Non-pigmented ciliary epithelial cell (primary cell): ENCODE measurements at places on chromosomes 12 and 14.

DNA sequence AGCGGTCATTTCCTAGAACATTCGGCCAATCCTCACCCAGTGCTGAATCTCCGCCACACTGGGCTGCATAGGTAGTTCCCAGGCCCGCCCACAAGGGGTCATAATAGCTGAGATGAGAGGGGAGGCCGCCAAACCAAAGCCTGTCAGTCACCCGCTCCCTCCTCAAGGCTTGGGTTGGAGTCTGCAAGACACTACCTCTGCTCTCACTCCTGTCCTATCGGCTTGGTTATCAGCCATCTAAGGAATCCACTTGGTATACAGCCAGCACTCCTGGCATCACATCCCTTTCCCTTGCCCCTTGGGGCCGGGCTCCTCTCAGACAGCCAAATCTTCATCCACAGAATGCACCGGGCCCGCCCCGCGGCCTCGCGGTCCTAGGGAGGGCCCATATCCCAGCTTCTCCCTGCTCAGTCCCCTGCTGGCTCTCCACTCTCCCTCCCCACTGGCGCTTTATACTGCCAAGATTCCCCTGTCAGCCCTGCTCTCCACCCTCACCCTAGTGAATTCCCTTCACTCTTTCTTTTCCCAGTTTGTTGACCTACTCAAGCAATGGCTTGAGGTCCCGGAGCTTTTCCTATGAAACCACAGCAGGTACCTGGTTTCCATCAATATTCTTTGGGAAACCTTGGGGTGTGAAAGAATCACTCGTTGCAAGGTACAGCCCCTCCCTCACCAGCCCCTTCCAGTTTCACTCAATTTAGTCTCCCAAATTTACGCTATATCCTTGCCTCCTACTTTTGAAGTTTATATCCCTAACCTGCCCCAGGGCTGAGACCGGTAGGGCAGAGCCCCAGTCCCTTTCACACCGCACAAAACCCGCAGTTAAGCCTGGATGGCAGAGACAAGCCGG lies 1.4 kb downstream of the IFFO1 start:
- DNase-seq: no peak

DNA sequence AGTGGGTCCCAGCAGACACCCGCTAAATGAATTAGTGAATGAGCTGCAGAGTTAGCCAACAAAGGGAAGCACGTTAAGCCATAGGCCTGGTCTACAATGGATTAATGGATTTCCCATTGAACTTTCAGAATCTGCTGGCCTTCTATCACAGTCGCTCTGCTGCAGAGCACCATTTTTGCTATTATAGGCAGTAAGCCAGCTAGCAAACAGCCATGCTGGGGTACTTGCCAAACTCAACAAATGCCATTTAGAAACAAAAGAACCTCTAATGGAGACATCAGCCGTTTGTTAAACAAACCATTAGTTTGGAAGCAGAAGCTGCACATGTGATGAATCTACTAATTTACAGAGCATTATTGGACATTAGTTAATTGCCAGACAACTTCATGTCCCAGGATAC lies 181.1 kb upstream of the STXBP6 start:
- no peak for DNase-seq

DNA sequence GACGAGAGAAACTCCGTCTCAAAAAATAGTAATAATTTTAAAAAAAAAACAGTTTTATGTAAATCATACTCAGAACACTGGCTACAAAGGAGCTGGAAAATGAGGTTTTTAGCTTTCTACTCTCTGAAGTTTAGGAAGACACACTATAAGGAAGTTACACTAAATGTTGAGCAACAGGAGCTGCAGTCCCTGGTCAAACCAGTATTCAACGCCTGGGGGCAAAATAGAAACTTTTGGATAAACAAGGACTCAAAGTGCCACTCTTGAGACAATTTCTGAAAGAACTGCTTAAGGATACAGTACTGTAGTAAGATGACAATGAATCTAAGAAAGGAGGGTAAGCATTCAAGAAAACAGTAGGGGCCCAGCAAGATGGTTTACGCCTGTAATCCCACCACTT lies 29.3 kb downstream of the ACTR6 start:
- no peak for DNase-seq

DNA sequence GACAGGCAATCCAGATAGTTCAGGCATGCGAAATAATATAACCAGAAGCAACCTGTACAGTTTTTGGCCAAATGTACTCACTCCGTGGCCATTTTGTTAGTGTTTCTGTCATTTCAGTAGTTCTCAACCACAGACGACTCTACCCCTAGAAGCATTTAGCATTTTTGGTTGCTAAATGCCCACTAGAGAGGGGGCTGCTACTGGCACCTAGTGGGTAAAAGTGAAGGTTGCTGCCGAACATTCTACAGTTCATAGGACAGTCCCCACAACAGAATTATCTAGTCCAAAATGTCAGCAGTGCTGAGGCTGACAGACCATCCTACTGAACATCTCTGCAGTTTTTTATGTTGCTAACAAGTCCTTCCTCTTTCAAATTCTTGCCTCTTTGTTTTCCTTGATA lies 107.4 kb downstream of the TSHR start:
- no peak for DNase-seq

GRCh38 chr12:47808574-47809365 lies 10.9 kb downstream of the HDAC7 start:
- DNase-seq: no peak

GRCh38 chr14:45553981-45554380 lies 301.0 kb upstream of the MIS18BP1 start:
- no peak for DNase-seq

- DNase-seq: no peak
Observed at GRCh38 chr14:28571636-28572035, 195.0 kb upstream of the FOXG1 start.

GRCh38 chr12:3753544-3754284 lies 805 bp upstream of the CRACR2A start:
- DNase-seq: no peak

GRCh38 chr12:20211981-20212421 lies 156.3 kb upstream of the PDE3A start:
- no peak for DNase-seq

DNA sequence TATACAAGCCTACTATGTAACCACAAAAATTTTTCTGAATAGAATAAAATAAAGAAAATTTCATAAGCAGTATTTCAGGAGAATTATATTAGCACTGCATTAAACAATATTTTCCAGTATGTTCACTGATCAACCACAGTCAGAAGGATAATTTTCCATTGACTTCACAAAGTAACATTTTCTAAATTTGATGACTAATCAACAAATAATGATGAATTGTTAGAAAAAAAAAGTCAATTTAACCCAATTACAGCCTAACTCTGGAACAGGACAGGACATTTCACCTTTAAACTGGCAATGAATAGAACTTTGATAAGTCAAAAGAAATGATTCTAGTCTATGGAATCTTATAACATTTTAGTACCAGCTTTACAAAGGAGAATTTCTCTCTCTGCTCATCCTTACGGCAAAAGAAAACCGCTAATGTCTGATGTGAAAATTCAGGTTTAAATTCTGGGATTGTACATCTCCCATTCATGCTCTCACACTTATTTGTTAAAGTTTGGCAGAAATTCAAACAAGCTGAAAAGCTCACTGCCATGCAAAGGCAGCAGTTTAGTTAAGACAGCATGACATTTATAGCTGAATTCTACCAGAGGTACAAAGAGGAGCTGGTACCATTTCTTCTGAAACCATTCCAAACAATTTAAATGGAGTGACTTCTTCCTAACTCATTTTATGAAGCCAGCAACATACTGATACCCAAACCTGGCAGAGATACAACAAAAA lies 84.5 kb downstream of the MDGA2 start:
- DNase-seq: no peak

DNA sequence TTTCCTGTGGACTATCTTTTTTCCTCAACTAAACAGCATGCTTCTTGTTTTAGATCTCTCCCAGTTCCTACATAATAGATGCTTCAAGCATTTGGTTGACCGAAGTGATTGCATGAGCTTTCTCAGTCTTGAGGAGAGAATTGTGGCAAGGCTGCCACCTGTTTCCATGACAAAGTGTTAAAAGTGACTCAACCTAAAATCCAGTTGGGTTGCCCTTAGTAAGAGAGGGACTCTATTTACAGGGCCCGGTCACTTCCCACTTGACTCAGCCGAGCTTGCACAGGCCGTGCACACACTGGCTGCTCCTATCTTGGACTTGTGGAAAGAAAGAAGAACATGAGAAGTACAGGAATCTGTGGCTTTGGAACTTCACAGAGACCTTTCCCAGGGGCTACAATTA lies 2.1 kb upstream of the B4GALNT3 start:
- no peak for DNase-seq

DNA sequence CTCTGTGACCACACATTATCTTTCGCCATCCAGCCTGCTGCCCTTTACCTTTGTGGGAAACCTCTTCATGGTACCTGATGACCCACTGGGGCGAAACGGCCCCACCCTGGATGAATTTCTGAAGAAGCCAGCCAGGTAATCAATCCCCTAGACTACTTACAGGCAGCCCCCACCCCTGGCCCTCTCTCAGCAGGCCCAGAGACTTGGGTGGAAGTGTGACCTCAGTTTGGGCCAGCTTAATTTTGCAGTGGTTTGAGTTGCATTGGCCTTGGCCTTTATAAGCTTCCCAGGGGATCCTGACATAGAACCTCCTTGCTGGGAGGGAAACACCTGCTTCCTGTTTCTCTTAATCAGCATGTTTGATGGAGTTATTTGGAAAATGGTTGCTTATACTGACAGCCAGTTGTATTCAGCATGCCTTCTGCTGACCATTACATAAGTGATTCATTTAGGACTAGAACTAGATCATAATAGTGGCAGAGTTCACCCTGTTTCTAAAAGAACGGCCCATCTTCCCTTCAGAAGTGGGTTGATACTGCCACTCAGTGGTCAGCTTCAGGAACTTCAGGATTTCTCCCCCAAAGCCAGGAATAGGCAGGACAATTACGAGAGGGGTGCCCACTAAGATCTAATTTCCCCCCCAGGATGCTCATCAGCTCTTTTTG lies 6.1 kb downstream of the SDR39U1 start:
- peak; percentile 36 for DNase-seq

GRCh38 chr14:77157740-77158139 lies 16.1 kb upstream of the ZDHHC22 start:
- DNase-seq: no peak

- no peak for DNase-seq
Observed at GRCh38 chr14:51225751-51226150, 14.3 kb upstream of the TMX1 start.

DNA sequence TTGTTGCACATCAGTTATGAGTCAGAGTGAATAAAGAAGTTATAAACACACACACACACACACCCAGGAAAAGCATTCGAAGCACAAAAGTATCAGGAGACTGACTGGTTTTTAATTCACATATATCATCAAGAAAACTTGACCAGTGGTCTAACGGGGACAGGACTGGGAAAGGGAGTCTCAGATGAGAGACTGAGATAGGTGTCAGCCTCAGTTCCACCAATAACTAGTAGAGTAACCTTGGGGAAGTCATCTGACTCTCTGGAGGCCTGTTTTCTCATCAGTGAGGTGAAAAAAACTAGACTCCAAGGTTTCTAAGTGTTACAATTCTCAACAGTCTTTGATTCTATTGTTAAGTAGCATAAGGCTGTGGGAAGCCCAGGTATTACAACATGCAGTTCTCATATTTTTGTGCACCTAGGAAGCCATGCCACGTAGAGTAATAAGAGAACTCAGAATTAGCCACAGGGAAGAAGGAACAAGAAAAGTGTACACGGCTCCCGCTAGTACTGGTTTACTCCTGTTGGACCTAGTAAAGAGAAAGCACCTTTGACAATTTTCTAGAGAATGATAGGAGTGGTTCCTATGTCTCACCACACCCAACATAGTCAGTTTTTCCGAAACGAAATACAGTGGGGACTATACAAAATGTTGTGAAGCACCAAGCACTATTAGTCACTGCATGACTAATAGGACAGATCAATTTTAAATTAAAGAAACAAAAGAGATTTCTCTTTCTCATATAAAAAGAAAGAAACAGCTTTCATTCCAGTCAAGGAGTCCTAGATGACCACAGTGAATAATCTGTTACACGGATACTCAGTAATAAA lies 5.0 kb downstream of the PPTC7 start:
- DNase-seq: no peak

DNA sequence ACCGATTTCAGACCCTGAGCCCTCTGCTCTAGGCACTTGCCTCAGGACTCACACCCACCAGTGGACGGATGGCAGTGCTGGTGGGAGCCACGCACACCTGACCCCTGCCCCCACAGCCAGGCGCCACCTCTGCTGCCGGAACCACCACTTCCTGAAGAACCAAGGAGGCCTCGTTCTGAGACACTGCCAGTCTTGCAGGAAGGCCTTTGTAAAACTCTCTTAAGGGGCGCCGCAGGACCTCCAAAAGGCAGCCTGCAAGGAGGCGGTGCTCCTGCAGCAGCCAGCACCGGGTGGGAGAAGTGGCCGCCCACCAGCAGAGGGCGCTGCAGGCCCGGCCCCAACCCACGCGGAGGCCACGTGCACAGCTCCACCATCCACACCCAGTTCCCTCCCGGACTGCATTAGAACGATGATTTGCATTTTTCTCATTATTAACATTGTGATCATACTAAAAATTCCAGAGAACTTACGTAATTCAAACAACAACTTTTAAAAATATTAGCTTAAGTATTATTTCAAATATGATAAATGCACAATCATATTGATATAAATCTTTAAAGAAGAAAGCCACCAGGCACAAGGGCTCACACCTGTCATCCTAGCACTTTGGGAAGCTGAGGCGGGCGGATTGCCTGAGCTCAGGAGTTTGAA lies 12.8 kb downstream of the STX2 start:
- no peak for DNase-seq

- DNase-seq: no peak
Observed at GRCh38 chr14:92380131-92380530, 57.2 kb downstream of the SLC24A4 start.

DNA sequence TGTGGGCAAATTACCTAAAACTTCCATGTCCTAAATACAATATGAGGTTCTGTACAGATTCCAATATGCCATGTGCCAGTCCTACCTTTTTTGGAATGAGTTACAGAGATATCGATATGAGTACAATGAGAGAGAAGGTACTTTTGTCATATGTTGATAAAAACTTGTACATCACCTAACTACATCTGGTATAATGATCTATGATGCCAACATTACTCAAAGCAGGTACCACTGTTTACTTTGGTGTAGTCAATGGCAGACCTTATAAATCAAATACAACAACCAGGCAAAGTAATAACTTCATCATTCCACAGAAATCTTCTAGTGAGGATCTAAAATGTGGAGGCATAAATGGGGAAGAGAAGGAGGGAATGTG lies 12.7 kb downstream of the TEP1 start:
- DNase-seq: no peak

DNA sequence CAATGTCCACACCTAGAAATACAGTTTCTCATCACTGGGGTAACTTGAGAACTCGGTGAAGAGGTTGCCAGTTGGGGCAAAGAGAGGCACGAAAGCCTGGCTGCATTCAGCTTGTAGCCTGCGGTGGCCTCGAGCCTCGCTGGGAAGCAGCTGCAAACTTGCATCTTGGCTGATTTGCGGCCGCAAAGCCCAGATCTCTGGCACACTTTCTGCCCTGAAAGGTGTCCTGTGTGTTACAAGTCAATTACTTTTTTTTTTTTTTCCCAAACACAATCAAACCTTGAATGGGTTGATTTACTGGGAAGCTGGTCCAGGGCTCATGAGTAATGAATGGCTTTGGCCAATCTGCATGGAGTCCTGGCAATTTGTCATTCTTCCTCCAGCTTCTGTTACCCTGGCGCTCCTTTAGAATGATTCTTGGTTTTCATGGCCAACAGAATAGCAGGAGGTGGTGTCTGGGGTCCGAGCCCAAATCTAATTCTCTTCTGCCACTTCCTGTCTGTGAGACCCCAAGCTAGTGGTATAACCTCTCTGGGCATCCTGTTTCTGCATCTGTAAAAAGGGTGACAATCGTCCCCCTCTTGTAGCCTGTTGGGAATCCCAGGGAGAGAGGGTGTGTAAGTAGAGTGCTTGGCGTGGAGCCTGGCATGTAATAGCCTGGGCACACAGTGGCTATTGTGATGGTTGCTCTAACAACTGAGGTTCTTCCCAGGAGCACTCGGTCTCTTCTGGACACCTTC lies 6.7 kb downstream of the BCL7A start:
- DNase-seq: no peak
